Memory B cell (primary cell): ENCODE measurements at places on chromosomes 16 and 17.
A peak's percentile ranks its signal among the peaks of the same experiment; 100 is the strongest.

- no peaks in the 10 kb centered on the region for H3K27me3 ChIP-seq
- H3K36me3 ChIP-seq: no peaks in the 10 kb centered on the region
- no peak overlapping the region for H3K27ac ChIP-seq
- H3K4me3 ChIP-seq: peak overlapping the region; percentile 22
Measured at GRCh38 chr16:66547101-66547989, 2.6 kb downstream of the TK2 start.

DNA sequence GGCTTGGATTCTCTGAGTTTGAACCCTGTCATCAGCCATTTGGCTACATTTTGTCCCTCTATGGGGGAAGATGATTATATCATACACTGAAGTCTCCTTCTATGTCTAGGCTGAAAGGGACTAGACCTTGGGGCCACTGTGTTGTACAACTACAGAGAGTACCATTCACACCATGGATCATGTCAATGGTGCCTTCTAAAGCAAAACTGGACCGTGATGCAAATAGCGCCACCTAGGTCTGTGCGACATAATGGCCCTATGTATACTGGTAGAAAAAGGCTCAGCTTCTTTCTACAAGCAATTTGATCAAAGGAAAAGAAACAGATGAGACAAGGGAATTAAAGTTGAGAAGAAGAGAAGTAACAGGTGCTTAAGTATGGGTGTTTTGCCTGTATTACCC, 100.7 kb downstream of the LYRM1 start:
- H3K27me3 ChIP-seq: peaks cover 18% of the 10 kb centered on the region
- no peak overlapping the region for H3K27ac ChIP-seq
- H3K4me3 ChIP-seq: no peak overlapping the region
- no peaks in the 10 kb centered on the region for H3K36me3 ChIP-seq

- H3K27me3 ChIP-seq: peaks cover 23% of the 10 kb centered on the region
- no peak for DNase-seq
- no peak overlapping the region for H3K4me3 ChIP-seq
- H3K27ac ChIP-seq: no peak overlapping the region
- no peaks in the 10 kb centered on the region for H3K4me1 ChIP-seq
- H3K36me3 ChIP-seq: peaks cover 2% of the 10 kb centered on the region
Measured at GRCh38 chr17:74118504-74118903, 85.0 kb upstream of the RPL38 start.

GRCh38 chr16:89742948-89743347, 21.6 kb downstream of the ZNF276 start:
- H3K36me3 ChIP-seq: peaks cover 5% of the 10 kb centered on the region
- no peaks in the 10 kb centered on the region for H3K27me3 ChIP-seq
- no peak for DNase-seq
- H3K4me1 ChIP-seq: peaks cover 3% of the 10 kb centered on the region
- peak overlapping the region; percentile 20 for H3K27ac ChIP-seq

DNA sequence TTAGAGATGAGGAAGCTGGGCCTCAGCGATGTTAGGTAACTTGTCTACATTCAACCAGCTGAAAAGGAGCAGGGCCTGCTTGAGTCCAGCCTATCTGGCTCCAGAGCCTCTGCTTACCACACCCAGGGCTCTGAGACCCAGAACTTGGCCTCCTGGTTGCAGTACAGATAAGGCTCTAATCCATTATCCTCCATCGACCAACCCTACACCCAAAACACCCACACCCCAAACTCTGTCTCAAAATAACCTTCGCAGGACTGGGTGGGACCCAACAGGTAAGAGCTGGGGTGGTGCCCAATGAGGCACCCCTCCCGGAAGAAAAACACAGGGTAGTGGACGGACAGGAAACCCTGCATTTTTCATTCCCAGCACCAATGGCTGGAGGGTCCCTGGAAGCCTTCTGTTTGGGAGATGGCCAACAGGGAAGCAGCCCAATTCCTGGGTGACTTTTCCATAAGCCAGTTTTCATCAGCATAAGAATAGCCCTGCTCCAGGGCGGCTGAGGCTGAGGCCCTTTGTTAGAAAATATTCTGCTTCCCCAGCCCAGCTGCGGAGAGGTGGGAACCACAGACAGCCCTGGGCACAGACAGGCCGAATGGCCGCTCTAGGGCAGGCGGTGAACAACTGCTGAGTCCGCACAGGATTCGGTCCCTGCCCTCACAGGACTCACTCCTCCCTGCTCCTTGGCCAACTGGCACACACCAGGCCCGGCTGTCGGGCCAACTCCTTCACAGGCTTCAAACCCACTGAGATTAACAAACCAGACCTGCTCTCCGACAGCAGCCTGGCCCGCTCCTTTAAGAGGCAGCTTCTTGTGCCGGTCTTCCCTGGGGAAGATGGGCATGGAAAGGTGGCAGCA, 9.8 kb downstream of the SMIM5 start:
- no peak overlapping the region for H3K27ac ChIP-seq
- H3K4me1 ChIP-seq: no peaks in the 10 kb centered on the region
- H3K4me3 ChIP-seq: no peak overlapping the region
- no peak for DNase-seq

- no peak for DNase-seq
- H3K27ac ChIP-seq: no peak overlapping the region
- no peak overlapping the region for H3K4me3 ChIP-seq
- no peaks in the 10 kb centered on the region for H3K36me3 ChIP-seq
- no peaks in the 10 kb centered on the region for H3K4me1 ChIP-seq
Measured at GRCh38 chr16:51048544-51048943, 102.5 kb downstream of the SALL1 start.

- H3K36me3 ChIP-seq: no peaks in the 10 kb centered on the region
- H3K4me1 ChIP-seq: peaks cover 10% of the 10 kb centered on the region
- H3K27ac ChIP-seq: no peak overlapping the region
- H3K4me3 ChIP-seq: no peak overlapping the region
Measured at GRCh38 chr16:78523212-78523985, 423.9 kb downstream of the WWOX start.

- H3K27me3 ChIP-seq: peaks cover 3% of the 10 kb centered on the region
- H3K4me3 ChIP-seq: no peak overlapping the region
- no peak overlapping the region for H3K27ac ChIP-seq
Measured at GRCh38 chr17:66461343-66461995, 159.1 kb downstream of the PRKCA start.

- no peaks in the 10 kb centered on the region for H3K4me1 ChIP-seq
- no peak overlapping the region for H3K27ac ChIP-seq
- no peaks in the 10 kb centered on the region for H3K27me3 ChIP-seq
- no peak for DNase-seq
- H3K36me3 ChIP-seq: peaks cover 34% of the 10 kb centered on the region
Measured at GRCh38 chr17:60461584-60461983, 39.3 kb downstream of the CHCT1 start.

DNA sequence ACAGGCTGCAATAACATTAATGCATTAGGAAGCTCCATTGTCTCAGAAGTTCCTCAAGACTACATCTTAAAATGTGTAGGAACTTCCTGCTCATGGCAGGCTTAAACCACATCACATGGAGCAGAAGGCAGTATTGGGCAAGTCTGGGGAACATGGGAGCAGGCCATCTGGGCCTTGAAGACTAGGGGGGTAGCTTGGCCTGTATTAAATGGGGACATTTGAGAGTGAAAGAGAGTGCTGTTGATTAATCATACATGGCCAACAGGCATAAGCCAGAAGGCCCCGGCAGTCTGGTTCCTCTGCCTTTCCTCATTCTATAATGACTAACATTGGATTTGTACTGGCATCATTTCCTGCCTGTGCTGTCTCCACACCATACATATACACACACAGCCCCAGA, 25.2 kb upstream of the SLC5A11 start:
- H3K27me3 ChIP-seq: no peaks in the 10 kb centered on the region
- no peak overlapping the region for H3K4me3 ChIP-seq
- H3K36me3 ChIP-seq: peaks cover 53% of the 10 kb centered on the region
- H3K27ac ChIP-seq: no peak overlapping the region

DNA sequence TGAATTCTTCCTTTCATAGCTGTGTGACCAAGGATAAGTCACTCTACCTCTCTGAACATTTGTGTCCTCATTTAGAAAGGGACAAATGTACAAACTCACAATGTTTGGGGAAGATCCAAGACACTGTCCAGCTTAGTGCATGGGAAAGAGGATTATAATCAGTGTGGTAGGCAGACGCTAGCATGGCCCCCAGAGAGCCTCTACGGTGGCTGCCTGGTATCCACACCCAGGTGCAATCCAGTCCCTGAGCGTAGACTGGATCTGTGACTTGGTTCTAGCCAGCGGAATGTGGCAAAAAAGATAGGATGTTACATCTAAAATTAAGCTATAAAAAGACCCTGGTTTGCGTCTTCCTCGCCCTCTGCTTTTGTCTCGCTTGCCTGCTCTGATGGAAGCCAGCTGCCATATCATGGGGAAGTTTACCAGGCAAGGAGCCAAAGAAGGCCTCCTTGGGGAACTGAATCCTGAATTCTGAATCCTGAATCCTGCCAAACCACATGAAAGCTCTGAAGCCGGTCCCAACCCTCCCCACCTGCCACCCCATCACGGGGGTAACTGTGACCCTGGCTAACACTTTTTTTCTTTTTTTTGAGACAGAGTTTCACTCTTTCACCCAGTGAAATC, 51.7 kb downstream of the PLXDC1 start:
- peaks cover 13% of the 10 kb centered on the region for H3K27me3 ChIP-seq
- peaks cover 33% of the 10 kb centered on the region for H3K4me1 ChIP-seq
- no peaks in the 10 kb centered on the region for H3K36me3 ChIP-seq
- no peak overlapping the region for H3K27ac ChIP-seq

DNA sequence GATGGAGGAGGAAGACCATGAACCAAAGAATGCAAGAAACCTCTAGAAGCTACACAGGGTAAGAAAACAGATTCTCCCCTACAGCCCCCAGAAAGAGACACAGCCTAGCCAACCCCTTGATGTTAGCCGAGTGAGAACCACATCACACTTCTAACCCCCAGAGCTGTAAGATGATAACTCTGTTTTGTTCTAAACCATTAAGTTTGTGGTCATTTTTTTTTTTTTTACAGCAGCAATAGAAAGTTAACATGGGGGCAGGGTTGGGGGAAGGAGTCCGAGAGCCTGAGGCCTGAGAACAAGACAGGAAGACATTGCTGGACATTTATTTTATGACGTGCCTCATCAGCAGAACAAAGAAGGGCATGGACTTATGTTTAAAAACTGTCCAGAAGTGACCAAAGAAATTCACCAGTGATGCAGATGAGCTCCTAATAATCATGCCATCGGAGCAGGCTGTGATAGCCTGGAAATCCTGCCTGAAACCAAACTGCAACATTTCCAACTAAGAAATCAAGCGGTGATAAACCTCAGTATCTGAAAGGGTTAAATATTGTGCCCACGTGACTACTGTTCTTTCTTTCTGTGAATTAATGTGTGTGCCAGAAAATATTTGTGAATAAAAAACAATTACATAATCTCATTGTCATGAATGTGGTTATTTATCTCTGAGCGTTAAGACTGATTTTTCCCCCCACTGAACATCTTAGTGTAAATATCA, 1.1 kb downstream of the ABCA9 start:
- DNase-seq: no peak
- H3K4me3 ChIP-seq: no peak overlapping the region
- peaks cover 7% of the 10 kb centered on the region for H3K36me3 ChIP-seq
- peaks cover 1% of the 10 kb centered on the region for H3K27me3 ChIP-seq

DNA sequence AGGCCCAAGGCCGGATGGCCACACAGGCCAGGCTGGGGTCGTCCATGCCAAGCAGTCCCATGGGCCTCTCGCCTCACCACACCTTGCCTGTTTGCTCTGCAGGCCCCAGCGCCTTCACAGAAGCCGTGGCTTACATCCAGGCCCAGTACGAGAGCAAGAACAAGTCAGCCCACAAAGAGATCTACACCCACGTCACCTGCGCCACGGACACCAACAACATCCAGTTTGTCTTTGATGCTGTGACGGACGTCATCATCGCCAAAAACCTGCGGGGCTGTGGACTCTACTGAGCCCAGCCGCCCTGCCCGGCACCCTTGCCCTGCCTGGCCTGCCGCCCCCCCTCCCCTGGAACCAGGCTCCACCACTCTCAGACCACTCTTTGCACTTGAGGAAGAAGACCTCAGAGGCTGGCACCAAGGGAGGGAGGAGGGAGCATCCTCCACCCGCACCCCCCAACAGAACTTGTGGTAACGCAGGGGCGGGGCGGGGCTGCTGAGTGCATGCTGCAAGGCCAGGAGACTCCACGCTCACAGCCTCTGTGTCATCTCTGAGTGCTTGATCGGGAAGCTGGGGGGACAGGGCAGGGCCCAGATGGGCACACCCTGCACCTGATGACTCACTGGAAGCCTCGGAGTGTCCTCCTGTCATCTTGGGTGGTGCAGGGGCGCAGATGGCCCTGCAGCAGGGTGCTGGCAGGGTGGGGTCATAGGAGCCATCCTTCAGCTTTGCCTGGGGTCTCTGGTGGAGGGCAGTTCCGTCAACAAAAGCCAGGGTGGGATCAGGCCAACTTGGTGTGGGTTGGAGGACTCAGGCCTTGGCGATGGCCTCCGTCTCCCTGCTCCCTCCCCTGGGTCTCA, 81.5 kb downstream of the AMFR start:
- no peak overlapping the region for H3K4me3 ChIP-seq
- H3K27me3 ChIP-seq: no peaks in the 10 kb centered on the region
- DNase-seq: no peak
- no peak overlapping the region for H3K27ac ChIP-seq
- no peaks in the 10 kb centered on the region for H3K4me1 ChIP-seq

GRCh38 chr17:34869641-34870040, 91.6 kb downstream of the CCT6B start:
- no peaks in the 10 kb centered on the region for H3K36me3 ChIP-seq
- peaks cover 6% of the 10 kb centered on the region for H3K27me3 ChIP-seq
- peaks cover 2% of the 10 kb centered on the region for H3K4me1 ChIP-seq
- no peak overlapping the region for H3K4me3 ChIP-seq
- no peak for DNase-seq

DNA sequence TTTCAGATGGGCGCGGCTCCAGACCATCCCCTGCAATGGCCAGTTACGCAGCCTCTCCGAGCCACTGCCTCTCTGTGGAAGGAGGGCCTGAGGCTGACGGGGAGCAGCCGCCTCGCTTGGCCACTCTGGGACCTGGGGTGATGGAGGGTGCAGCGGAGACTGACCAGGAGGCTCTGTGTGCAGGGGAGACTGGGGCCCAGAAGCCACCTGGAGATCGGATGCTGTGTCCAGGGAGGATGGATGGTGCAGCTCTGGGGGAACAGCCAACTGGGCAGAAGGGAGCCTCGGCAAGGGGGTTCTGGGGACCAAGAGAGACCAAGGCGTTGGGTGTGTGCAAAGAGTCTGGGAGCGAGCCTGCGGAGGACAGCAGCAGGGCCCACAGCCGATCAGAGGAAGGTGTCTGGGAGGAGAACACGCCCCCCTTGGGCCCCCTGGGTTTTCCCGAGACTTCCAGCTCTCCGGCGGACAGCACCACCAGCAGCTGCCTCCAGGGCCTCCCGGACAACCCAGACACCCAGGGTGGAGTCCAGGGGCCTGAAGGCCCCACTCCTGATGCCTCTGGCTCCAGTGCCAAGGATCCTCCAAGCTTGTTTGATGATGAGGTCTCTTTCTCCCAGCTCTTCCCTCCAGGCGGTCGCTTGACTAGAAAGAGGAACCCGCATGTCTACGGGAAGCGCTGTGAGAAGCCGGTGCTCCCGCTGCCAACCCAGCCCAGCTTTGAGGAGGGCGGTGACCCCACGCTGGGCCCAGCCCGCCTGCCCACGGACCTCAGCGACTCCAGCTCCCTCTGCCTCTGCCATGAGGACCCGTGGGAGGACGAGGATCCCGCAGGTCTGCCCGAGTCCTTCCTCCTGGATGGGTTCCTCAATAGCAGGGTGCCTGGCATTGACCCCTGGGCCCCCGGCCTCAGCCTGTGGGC, 17.4 kb upstream of the ZFPM1 start:
- H3K4me3 ChIP-seq: no peak overlapping the region
- H3K36me3 ChIP-seq: no peaks in the 10 kb centered on the region
- DNase-seq: no peak

GRCh38 chr16:88478889-88479792, 26.1 kb downstream of the ZFPM1 start:
- DNase-seq: no peak
- no peaks in the 10 kb centered on the region for H3K36me3 ChIP-seq
- H3K27me3 ChIP-seq: no peaks in the 10 kb centered on the region
- peak overlapping the region; percentile 84 for H3K27ac ChIP-seq
- H3K4me1 ChIP-seq: peaks cover 40% of the 10 kb centered on the region
- peak overlapping the region; percentile 66 for H3K4me3 ChIP-seq
